Foreskin keratinocyte (primary cell): ENCODE measurements at places on chromosomes 11 and 22.

GRCh38 chr11:11971906-11972547 is 36.4 kb downstream of the DKK3 start:
- no peak for DNase-seq

- DNase-seq: no peak
Measured at GRCh38 chr11:64089493-64089892, 53.8 kb downstream of the FLRT1 start.

DNA sequence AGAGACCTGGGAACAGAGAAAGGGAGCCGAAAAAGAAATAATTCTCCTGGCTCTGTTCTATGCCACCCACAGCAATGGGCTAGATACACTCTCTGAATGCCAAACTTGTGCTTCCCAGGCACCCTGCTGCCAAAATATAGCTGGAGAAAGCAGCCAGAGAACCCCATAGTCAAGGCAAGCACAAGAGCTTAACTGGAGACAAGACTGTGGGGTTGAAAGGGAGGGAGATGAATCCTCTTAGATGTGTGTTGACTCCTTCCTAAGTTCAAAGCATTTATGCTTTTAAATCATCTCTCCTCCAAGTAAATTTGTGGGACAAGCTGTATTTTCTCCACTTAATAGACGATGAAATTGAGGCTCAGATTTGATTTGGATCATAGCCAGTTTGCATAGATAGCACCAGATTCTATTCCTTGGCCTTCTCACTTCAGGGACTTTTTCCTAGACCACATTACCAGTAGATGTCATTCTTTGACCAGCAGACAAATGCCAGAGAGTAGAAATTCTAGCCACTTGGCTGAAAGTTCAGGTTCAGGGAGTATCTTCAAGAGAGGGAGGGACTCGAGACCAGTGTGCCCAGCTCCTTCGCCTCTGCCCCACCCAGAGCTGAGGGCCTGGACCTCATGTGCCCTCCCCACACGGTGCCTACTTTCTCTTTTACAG is 16.5 kb upstream of the ETS1 start:
- no peak for DNase-seq

- DNase-seq: no peak
Measured at GRCh38 chr11:111845276-111846028, 25.9 kb downstream of the ALG9 start.

- DNase-seq: no peak
Measured at GRCh38 chr22:25569983-25570382, 5.5 kb downstream of the GRK3 start.

- DNase-seq: no peak
Measured at GRCh38 chr11:113332638-113333329, 18.4 kb downstream of the TTC12 start.

- no peak for DNase-seq
Measured at GRCh38 chr22:19760058-19760950, at the start of gene TBX1. Gene TBX1 (plus strand): TSS chr22:19760778. CDS start chr22:19760844, 66 bp downstream.
